Stimulated activated CD8-positive, alpha-beta memory T cell treated with anti-CD3 and anti-CD28 coated beads, Interleukin-4, amount 100 ng/mL, for 24 hours (primary cell): ENCODE measurements at places on chromosomes 4 and X.

GRCh38 chrX:95539041-95539440 is 1145.6 kb upstream of the DIAPH2 start:
- no peak for DNase-seq

GRCh38 chr4:73653695-73654106 is 33.5 kb upstream of the RASSF6 start:
- no peak for DNase-seq

- DNase-seq: no peak
Observed at GRCh38 chr4:182604161-182604622, 313.0 kb downstream of the DCTD start.

GRCh38 chr4:52511825-52512224 is 147.3 kb downstream of the USP46 start:
- DNase-seq: no peak

DNA sequence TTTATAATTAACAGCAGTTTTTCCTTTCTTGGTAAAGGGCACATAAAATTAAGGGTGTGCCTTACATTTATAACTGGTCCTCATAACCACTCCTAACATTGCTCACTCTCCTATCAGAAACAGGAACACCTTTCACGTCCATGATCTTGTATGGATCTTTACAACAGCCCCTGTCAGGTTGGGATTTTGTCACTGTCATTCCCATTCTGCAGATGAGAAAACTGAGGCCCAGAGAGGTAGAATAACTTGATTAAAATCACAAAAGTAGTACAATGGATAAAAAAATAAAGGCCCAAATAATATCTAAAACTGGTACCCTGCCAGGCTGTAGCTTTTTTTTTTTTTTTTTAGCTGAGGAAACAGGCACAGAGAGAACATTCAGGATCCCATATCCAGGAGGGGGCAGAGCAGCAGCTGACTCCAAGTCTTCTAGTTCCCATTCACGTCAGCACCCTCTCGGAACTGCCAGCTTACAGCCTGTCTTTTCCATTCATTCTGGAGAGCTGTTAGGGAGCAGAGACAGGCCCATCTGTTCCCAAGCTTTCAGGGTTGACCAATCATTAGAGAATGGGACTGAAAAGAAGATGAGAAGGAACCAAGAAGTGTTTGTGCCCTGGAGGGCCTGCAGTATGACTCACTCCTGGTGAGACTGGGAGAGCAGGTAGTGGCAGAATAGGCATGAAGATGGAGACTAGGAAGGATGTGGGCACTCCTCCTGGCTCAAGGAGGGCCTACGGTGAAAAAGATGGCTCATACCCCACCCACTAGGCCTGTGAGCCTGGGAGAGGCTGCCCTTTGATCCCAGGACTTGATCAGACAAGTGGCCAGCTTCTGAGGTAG is 7.3 kb downstream of the SUV39H1 start:
- no peak for DNase-seq

DNA sequence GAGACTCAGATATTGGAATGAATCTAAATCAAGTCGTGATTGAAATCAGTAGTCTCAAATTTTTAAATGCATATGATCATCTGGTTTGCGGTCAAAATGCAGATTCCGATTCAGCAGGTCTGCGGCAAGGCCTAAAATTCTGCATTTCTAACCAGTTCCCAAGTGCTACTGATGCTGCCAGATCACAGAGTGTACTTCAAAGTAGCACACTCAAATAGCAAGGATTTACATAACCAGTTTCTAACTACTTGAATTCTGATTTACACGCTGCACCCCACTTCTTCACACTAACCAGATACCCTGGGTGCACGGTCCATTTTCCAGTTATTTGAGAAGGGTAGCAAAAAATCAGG is 752 bp downstream of the MBTPS2 start:
- no peak for DNase-seq

DNA sequence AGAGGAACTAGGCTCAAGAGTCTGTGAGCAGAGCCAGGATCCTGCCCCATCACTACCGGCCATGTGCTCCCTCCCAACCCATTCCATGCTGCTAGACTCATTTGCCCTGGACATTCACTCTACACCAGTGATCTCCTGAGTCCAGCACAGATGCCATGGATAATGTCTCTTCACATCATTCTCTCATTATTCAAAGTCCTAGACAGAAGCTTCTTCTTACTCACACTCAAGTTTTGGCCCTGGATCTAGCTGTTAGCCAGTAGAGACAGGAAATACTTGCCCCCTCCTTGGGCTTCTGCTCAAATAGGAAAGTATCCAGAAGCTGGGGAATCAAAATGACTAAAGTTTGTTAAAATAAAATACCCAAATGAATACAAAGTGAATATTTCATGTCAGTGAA is 266.8 kb upstream of the LDB2 start:
- no peak for DNase-seq

GRCh38 chr4:6369924-6370645 is 100.4 kb downstream of the WFS1 start:
- DNase-seq: no peak

DNA sequence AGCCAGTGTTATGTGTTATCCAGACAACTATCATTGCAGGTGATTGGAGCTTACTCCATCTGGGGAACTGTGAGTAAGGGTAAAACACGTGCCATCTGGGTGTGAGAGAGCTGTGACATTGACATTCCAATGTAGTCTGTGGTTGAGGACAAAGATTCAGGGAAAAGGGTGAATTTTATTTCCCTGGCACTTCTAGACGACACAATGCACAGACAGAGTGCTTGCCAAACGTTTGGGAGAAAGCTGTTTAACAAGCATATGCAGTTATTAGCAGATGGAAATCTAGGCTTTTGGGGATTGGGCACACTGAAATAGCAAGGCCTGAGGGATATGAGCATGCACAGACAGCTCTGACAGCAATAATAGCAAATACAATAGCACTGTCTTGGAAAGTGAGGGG is 21.3 kb upstream of the CTSO start:
- DNase-seq: no peak

DNA sequence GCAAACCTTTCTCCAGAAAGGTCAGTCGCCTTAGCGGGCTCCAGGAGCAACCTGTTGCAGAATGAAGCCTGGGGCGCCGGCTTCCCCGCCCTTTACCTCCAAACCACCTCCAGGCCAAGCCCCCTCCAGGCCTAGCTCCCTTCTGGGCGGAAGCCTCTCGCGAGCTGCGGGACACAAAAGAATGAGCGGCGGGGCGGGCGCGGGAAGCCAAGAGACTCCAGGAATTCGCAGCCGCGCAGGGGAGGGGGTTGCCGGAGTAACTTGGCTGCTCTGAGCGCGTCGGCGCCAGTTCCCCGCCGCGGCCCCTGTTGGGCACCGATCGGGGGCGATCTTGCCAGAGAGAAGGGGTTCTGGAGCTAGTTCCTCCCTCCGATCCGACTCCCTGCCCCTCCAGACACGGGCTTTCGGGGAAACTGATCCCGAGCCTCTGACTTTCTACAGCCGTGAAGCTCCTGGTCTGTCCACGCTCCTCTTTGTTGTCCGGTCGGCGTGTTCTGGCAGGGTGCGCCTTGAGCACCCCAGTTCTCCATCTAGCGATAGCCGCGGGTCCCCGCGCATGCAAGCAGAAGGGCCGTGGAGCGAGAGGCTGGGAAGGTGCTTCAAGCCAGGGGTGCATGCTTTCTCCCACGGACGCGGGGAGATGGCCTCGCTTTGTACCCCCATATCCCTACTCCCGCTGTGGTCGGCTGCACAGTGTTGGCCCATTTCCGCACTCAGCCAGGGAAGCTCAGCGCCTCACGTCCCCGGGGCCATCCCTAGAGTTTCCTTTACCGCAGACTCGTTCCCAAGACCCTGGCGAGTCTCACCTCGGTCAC is 1.2 kb downstream of the PROM1 start:
- DNase-seq: no peak

DNA sequence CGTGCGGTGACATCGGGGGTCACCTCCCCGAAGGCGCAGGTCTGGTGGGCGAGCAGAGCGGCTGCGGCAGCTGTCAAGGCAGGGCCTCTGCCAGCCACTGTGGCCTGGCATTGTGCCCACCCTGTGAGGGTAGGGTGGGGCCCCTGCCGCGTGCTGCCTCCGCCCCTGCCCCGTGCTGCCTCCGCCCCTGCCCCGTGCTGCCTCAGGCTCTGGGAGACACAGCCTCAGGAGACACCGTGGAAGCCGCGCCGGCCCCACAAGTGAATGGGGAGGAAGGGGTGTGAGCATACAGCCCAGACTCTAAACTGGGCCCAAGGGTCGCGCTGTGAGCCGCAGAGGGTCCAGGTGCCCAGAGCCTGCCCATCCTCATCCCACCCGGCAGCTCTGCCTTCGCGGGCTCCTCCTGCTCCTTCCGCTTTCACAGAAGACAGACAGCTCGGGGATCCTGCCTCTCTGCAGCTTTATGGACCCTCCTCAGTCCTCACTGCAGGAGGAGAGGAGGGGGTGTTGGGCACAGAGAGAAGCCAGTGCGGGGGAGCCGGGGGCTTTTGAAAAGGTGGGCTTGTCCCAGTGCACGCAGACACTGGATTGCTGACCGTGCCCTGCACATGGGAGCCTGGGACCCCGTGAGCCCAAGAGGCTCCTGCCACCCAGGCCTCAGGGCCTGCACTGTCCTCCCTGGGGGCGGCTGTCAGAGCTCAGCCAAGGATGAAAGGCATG is 27.4 kb downstream of the PCGF3 start:
- DNase-seq: no peak

- no peak for DNase-seq
Observed at GRCh38 chrX:55004231-55004630, 4.1 kb downstream of the APEX2 start.

DNA sequence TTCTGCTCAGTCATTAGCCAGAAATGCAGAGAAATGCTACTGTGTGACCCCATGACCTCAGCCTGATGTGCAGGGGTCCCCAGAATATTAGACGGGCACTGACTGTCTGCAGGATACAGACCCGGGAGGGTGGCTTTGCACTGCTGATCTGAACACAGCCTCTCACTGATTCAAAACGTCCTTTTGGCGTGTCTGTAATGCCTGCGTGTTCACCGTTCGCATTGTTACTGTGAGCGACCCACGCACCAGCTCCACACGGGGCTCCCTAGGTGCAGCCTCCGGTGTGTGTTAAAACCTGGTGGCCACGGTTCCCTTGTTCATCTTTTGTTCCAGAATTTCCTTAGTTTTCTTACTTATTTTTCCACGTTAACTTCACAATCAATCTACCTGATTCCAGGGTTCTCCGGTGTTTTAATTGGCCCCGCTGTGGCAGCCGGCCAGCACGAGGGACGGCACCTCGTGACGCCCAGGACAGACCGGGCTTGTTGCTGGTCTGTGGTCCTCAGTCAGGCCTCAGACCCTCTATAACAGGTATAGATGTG is 32.0 kb upstream of the SPON2 start:
- no peak for DNase-seq

DNA sequence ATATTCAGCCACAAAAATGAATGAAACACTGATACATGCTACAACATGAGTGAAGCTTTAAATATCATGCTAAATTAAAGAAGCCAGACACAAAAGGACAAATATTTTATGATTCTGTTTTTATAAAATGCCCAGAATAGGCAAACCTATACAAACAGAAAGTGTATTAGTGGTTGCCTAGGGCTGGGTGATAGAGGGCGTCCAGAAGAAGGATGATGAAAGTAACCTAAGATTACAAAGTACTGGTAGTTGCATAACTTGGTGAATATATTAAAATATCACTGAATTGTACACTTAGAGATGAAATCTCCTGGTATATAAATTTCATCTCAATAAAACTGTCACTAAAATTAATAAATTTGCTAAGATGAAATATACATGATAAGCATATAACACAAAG is 67.5 kb downstream of the FBXW7 start:
- DNase-seq: no peak

DNA sequence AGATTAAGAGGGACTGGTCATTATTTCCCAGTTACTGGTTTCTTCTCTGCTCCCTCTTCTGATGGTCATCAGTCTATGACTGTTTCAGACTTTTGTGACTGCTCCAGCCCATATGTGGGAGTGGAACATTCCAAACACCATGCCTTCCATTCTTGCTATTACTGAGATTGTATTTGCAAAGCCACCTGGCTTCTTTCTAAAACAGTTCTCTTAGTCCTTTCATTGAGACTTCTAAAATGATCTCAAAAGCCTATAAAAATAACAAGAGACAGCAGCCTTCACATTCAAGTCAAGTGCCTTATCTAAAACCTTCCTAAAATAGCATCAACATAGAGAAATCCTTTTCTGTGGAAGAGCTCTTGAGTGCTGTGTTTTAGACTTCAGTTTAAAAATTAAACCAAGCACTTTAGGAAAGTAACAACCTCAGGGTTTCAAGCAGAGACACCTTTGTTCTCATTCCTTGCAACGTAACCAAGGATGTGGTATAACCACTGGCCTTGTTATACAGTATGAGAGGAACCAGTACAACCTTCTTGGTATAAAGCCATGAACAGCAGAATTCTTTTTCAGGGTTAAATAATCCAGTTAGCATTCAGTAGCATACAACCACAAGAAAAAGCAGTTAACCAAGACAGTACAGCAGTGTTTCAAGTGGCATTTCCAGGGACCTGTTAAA is 97.1 kb downstream of the NFKB1 start:
- DNase-seq: no peak

DNA sequence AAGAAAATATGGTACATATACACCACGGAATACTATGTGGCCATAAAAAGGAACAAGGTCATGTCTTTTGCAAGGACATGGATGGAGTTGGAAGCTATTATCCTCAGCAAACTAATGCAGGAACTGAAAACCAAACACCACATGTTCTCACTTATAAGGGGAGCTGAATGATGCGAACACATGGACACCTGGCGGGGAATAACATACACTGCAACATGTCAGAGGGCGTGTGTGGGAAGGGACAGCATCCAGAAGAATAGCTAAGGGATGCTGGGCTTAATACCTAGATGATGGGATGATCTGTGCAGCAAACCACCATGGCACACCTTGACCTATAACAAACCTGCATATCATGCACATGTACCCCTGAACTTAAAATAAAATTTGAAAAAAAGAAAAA is 19.5 kb upstream of the CNKSR2 start:
- DNase-seq: no peak

- DNase-seq: no peak
Observed at GRCh38 chrX:23616361-23616760, 50.9 kb upstream of the PRDX4 start.

GRCh38 chrX:20382518-20383297 is 116.0 kb upstream of the RPS6KA3 start:
- no peak for DNase-seq

DNA sequence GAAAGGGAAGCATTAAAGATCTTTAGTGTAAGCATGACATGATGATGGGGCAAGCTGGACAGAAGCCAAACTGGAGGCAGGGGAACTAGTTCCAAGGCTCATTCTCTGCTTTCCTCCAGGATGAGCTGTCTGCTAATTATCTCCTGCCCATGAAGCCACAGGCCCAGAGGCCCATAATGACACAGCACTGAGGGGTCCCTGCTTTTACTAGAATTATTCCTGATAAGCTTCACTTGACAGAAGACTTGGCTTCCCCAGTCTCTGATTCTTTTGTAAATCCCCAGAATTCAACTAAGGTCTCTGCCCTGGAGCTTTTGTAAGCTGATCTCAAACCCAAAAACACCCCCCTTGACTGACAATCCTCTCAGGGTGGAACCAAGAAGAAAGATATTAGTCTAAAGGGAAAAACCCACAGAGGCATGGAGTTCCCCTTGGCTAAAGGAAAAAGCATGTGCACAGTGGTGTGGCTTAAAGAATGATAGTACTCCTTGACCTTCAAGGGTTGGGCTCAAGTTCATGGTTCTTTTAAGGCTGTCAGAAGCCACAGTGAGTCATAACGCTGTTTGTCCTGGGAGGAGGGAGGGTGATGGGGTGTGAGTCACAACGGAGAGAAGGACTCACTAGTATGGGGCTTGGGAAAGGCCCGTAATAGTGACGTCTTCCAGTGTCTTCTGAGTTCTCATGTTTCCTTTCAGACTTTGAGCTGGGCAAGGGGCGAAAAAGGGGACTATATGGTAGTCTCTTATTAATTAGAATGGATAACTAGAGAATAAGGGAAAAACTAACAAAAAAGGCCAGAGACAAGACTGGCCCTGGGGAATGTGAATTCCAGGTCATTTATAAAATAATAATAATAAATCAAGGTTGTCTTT is 146.0 kb upstream of the CPEB2 start:
- DNase-seq: peak; percentile 37
